ENCODE measurements at places on chromosomes 13 and 19. TPM values are rescaled to one million over a fixed set of nuclear protein-coding genes. Genes with fewer than 3 reads are reported as not detected.

Gene ZNF805
- total RNA-seq, result 14.7 TPM

Gene MADCAM1
- 0.23 TPM for total RNA-seq

Gene ZNF99
- total RNA-seq, result 0.06 TPM

Gene DAND5
- total RNA-seq, result 2.9 TPM

Gene ZNF536
- total RNA-seq, result 10.1 TPM

Gene LYPD5
- 1.2 TPM for total RNA-seq

Gene ZNF497
- 0.46 TPM for total RNA-seq

Gene LIM2
- not detected for total RNA-seq

Gene LILRB5
- total RNA-seq, result 3.2 TPM

Gene PHLDB3
- 11.6 TPM for total RNA-seq

Gene SLITRK6
- total RNA-seq, result 0.42 TPM

Gene SIX5
- 21.2 TPM for total RNA-seq

Gene KRTDAP
- total RNA-seq, result not detected

Gene TNFRSF19
- 23.9 TPM for total RNA-seq

Gene SYNGR4
- total RNA-seq, result not detected

Gene CALR3
- total RNA-seq, result not detected

Gene IZUMO1
- 0.52 TPM for total RNA-seq

Gene TUBB4A
- total RNA-seq, result 1.6 TPM

Gene PLIN4
- total RNA-seq, result 118 TPM

Gene LGALS13
- not detected for total RNA-seq

Gene FSD1
- total RNA-seq, result not detected

Gene PRR19
- total RNA-seq, result not detected

Gene DNAJC3
- total RNA-seq, result 42.7 TPM

Gene GRIK5
- total RNA-seq, result 3.6 TPM

Gene MTUS2
- 55.6 TPM for total RNA-seq

Gene RNF113B
- not detected for total RNA-seq

Gene PDS5B
- total RNA-seq, result 23.7 TPM

Gene NAA16
- 7.3 TPM for total RNA-seq

Gene ZNF606
- total RNA-seq, result 14.3 TPM

Gene NLRP9
- total RNA-seq, result not detected

Gene IGFL2
- total RNA-seq, result not detected

Gene NPHS1
- total RNA-seq, result not detected

Gene CXCL17
- not detected for total RNA-seq

Gene RXFP2
- total RNA-seq, result not detected

Gene CBY2
- total RNA-seq, result not detected

Gene KCNN1
- not detected for total RNA-seq

Gene DLL3
- not detected for total RNA-seq

Measured in heart left ventricle (tissue), 16 donors.